ENCODE measurements at places on chromosomes 13 and 19.

GRCh38 chr19:8429044-8429443 is 15.7 kb upstream of the HNRNPM start:
- H3K4me1 ChIP-seq: no peaks in the 10 kb centered on the region
- no peaks in the 10 kb centered on the region for H3K36me3 ChIP-seq
- no peaks in the 10 kb centered on the region for H3K27me3 ChIP-seq
- no peak for DNase-seq
- no peak overlapping the region for H3K4me3 ChIP-seq

- H3K27me3 ChIP-seq: no peaks in the 10 kb centered on the region
- H3K4me1 ChIP-seq: no peaks in the 10 kb centered on the region
- H3K4me3 ChIP-seq: no peak overlapping the region
- H3K27ac ChIP-seq: no peak overlapping the region
- no peaks in the 10 kb centered on the region for H3K36me3 ChIP-seq
These were observed 502.3 kb downstream of the KCTD12 start for GRCh38 chr13:76383676-76384461.

DNA sequence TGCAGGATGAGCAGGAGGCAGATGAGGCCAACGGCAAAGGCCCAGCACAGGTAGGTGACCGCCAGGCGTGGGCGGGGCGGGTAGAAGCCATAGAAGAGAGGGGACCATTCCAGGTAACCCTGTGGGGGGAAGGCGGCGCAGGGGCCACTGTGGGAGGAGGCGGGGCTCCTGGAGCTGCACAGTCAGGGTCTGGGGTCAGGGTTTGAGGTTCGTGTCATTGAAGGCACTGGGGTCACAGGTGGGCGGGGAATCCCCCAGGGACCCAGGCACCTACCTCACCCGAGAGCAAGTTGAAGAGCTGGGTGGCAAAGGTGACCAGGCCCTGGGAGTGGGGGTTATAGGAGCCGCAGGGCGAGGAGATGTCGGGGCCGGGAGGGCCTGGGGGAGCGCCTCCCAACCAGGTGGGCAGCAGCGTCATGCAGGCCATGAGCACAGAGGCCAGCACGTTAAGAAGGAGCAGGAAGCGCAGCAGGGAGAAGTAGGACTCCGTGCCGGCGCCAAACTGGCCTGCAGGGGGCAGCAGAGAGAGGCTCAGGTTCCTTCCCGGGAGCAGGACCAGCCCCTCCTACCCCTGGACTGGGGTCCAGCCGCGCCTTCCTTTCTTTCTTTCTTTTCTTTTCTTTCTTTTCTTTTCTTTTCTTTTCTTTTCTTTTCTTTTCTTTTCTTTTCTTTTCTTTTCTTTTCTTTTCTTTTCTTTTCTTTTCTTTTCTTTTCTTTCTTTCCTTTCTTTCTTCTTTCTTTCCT is 4.6 kb downstream of the TMC4 start:
- H3K27me3 ChIP-seq: no peaks in the 10 kb centered on the region
- no peak overlapping the region for H3K4me3 ChIP-seq
- H3K4me1 ChIP-seq: peaks cover 4% of the 10 kb centered on the region
- DNase-seq: peak; percentile 77
- no peak overlapping the region for H3K27ac ChIP-seq

DNA sequence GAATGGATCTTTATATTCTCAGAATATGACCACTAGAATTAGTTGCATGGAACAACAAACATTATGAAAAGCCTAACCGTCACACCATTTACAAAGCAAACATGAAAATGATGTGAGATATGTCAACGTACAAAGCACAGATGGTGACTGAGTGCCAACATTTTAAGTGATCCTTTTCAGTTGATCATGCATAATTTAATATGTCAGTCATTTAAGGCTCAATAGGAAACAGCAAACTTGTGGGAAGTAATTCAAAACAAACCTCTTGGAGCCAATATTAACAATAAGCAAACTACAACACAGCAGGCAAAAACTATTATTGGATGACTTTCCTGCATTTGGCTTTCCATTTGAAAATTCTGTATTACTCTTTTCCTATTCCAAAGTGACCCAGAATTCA is 277.6 kb downstream of the SLITRK6 start:
- no peak overlapping the region for H3K4me3 ChIP-seq
- H3K36me3 ChIP-seq: no peaks in the 10 kb centered on the region

GRCh38 chr13:108322206-108322824 is 52.8 kb downstream of the TNFSF13B start:
- DNase-seq: peak; percentile 52
- no peaks in the 10 kb centered on the region for H3K36me3 ChIP-seq
- H3K27ac ChIP-seq: no peak overlapping the region

DNA sequence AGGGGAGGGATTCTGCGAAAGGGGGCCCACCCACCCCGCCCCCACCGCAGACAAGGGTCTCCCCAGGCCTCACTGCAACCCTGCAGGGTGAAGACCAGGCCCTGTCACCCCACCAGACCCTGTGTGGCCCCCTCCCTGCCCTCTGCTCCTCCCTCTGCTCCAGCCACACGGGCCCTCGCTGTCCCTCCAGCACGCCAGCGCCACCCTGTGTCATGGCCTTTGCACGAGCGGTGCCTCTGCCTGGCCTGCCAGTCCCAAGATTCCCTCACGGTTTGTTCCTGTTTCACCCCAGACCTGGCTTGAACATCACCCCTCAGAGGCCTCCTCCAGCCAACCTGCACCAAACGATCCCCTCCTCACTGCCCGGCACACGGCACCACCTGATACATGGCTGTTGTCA is 27.3 kb downstream of the PIP5K1C start:
- H3K4me3 ChIP-seq: no peak overlapping the region
- H3K36me3 ChIP-seq: no peaks in the 10 kb centered on the region
- H3K4me1 ChIP-seq: peaks cover 12% of the 10 kb centered on the region
- no peak for DNase-seq
- no peaks in the 10 kb centered on the region for H3K27me3 ChIP-seq

- H3K4me3 ChIP-seq: peak overlapping the region; percentile 14
- peaks cover 26% of the 10 kb centered on the region for H3K4me1 ChIP-seq
- peak overlapping the region; percentile 96 for H3K27ac ChIP-seq
- DNase-seq: peak; percentile 54
- no peaks in the 10 kb centered on the region for H3K27me3 ChIP-seq
These were observed 3.4 kb upstream of the TGFB1 start for GRCh38 chr19:41356984-41357739.

DNA sequence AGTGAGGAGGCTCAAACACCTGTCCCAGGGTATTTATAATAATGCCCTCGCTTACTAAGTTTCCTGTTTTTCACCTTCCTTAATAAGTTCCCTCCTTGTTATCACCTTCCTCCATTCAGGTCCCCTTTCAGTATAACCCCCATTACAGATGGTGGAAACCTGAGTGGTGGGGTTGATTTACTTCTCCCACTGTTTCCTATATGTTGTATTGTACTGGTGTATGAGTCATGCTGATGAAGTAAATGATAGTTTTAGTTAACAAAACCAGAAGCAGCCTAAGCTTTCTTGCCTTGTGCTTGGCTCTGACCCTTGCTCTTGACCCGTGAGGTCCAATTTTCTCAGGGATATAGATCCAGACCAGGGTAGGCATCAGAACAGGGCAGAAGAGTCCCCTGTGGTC is 22.3 kb upstream of the TNFSF11 start:
- no peaks in the 10 kb centered on the region for H3K36me3 ChIP-seq
- no peaks in the 10 kb centered on the region for H3K4me1 ChIP-seq
- no peaks in the 10 kb centered on the region for H3K27me3 ChIP-seq
- no peak overlapping the region for H3K4me3 ChIP-seq

- no peaks in the 10 kb centered on the region for H3K4me1 ChIP-seq
- H3K27me3 ChIP-seq: peaks cover 5% of the 10 kb centered on the region
- no peak for DNase-seq
- H3K4me3 ChIP-seq: no peak overlapping the region
These were observed 1.0 kb downstream of the SCN1B start for GRCh38 chr19:35031072-35031881.

GRCh38 chr13:109517517-109517916 is 268.9 kb downstream of the IRS2 start:
- H3K36me3 ChIP-seq: no peaks in the 10 kb centered on the region
- no peak overlapping the region for H3K4me3 ChIP-seq
- DNase-seq: no peak
- no peaks in the 10 kb centered on the region for H3K27me3 ChIP-seq
- no peak overlapping the region for H3K27ac ChIP-seq
- no peaks in the 10 kb centered on the region for H3K4me1 ChIP-seq

DNA sequence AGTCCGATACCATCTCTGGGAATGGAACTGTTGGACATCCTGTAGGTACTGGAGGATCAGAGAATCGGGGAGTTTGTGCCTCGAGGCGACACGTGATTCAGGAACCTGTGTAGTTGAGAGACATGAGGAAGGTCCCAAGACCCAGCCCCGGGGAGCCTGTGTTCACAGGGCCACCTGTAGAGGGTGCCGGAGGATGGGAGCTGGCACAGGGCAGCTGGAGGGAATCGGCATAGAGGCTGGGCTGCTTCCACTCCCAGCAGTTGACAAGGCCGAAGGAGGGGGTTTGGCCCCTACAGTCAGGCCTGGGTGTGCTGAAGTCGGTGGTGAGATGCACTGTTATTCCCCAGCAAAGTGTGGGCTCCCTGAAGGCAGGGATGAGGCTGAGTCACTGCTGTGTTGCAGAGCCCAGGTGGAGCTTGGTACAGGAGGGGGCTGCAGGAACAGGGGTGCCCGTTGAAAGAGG is 2.5 kb upstream of the ISYNA1 start:
- H3K36me3 ChIP-seq: peaks cover 22% of the 10 kb centered on the region
- no peak overlapping the region for H3K27ac ChIP-seq
- H3K4me1 ChIP-seq: peaks cover 20% of the 10 kb centered on the region
